ENCODE measurements at places on chromosomes 11 and 22.

DNA sequence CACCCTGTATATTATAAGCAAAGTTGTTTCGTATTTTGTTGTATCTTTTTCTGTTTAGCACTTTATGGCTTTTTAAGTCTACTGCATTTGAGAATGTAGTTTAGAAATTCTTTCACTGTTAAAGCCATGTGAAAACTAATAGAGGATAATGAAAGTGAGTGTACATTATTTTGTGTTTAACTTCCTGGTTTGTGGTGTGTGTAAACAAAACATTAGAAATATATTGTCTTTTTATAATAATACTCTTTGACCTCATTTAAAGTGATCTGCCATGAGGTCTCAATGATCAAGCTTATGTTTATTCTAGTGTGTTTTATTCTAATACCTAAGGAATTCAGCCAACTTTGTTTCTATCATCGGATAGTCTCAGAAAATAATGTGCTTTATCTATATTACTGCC lies 27.4 kb upstream of the TMEM45B start:
- DNase-seq = no peak

DNA sequence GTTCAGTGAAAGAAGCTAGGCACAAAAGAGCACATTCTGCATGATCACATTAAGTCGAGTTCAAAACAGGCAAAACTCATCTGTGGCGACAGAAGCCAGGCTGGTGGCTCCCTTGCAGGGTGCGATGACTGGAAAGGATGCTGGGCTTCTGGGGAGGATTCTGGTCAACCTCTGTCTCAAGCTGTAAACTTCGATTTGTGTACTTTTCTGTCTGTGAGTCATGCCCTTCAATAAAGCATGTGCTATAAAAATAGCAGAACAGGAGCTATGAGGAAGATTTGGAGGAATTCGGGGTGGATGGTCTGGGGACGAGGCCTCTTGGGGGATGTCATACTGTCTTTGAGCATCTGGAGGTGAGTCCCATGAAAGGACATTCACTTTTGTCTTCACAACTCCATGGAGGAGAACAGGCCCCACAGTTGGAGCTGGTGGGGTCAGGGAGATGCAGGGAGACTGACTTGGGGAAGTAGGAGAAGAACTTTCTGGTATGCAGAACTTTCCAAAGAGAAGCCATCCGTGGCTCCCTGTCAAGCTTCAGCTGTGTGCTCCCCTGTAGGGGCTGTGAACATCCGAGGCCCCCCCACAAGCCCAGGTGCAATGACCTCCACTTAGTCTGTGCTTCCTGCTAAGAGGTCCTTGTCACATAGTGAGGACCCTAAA lies 77.8 kb upstream of the LINC01488 start:
- no peak for DNase-seq

DNA sequence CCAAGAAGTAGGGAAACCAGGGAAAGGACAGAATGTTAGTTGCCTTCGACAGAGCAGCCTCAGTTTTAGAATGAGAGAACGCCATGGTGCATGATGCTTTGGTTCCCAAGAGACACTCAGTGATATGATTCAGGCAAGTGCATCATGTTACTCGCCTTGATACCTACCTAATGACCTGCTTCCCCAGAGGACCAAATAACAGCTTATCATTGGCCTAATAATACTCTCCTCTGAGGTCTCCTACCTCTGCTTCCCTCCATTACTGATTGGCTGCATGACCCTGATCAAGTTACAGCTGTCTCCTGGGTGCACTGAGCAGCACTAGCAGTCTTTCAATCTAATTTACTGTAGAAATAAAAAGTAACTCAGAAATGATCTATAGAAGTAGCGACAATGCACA lies 979.7 kb upstream of the FAT3 start:
- no peak for DNase-seq

DNA sequence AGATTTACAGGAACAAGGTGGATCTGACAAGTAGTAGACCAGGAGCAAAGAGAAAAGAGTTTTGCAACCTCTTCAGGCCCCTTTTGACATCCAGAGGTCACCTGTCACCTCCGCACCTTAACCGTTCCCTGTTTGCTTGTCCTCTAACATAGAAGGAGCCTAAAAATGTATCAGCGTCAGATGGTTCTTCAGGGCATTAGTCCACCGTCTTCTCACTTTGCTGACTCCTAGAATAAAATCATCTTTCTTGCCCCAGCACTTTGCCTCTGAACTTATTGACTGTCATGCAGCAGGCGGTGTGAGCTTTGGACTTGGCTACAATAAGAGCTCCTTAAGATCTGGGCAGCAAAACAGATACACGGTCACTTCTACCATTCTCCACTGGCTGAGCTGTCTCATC lies 339.7 kb upstream of the B3GAT1 start:
- DNase-seq = no peak

GRCh38 chr11:101723371-101723770 lies 139.6 kb upstream of the TRPC6 start:
- DNase-seq = no peak

DNA sequence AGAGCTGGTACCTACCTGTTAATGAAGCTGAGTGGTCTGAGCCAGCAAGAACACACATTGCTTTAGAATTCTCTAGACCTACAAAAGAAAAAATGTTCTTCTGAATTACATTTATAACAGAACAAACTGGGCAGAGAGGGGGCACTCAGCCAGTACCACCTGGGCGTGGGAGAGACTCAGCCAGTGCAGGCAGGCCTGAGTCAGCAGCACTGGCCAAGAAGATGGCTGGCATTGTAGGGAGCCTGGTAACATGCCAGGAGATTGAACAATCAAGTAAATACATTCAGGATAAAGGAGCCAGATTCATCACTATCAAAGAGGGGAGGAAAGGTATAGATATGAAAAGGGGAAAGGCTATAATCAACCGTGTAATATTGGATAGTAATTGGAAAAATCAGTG lies 19.9 kb downstream of the SERGEF start:
- DNase-seq = no peak

GRCh38 chr11:97269527-97269926 lies 879.7 kb downstream of the JRKL start:
- DNase-seq = no peak

DNA sequence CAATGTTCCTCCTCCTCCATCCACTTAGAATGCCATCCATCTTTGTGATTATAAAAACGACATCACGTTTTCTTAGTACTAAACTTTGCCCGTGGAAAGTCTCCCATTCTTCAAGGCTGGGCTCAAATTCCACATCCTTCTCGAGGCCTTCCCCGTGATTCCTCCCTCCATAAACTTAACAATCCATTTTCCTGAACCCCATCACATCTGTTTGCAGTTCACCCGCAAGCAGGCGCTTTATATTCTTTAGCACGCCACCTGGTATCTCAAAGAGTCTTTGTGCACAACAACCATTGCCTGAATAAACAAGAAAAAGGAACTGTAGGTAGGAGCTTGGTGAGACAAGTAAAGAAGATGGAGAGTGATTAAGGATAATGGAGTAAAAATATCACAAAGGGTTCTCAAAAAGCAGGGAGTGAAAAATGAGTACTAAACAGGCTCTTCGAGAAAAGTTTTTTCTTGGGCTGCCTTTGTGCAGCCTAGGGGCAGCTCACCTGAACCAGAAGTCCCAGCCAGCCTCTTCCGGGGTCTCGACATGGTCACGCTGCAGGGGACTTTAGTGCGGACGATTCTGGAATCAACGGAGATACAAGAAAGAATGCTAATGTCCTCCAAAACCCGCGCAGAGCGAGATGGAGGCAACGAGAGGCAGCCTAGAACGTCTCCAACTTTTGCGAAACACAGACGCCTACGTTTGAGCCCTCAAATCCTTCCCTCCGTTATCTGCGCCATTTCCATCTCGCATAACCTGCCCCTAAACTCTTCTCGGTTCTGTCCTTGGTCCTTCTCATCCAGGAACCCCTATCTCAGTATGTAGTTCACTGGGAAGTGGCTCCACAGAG lies 585 bp downstream of the THYN1 start:
- no peak for DNase-seq

GRCh38 chr11:24286238-24286637 lies 210.6 kb upstream of the LUZP2 start:
- DNase-seq = no peak

GRCh38 chr11:9601037-9601875 lies 27.8 kb downstream of the WEE1 start:
- peak; percentile 42 for DNase-seq

DNA sequence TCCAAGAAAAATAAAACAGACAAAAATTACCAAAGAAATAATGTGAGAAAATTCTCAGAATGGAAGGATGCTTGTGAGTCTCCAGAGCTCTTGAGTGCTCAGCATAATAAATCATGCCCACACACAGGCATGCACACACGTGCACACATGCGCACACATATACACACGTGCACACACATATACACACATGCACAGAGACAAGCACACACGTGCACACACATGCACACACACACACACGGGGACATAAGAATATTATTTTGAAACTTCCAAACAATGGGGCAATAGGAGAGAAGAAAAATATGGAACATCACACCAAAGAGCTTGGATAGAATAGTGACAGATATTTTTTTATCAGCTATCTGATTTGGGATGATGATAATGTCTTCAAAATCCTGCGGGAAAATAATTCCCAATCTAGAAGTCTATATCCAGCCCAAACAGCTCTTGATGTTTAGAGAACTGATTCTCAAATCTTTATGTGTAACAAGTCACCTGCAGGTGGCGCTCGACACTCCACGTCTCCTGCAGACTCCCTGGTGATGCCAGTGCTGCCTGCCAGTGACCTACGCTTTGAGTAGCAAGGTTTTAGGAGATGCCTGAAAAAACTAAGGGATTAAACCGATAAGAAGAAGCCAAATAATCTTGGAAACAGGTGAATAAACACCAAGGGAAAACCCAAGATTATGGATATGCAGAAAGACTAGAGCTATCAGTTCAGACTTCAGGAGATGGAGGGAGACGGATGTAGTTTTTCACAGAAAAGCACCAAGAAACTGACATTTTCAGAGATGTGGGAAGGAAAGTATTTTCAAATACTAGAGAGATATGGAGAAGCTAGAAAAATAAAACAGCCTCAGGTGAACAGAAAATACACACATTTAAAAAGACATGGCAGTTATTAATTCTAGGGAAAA lies 743.6 kb downstream of the ETS1 start:
- DNase-seq = peak; percentile 58

DNA sequence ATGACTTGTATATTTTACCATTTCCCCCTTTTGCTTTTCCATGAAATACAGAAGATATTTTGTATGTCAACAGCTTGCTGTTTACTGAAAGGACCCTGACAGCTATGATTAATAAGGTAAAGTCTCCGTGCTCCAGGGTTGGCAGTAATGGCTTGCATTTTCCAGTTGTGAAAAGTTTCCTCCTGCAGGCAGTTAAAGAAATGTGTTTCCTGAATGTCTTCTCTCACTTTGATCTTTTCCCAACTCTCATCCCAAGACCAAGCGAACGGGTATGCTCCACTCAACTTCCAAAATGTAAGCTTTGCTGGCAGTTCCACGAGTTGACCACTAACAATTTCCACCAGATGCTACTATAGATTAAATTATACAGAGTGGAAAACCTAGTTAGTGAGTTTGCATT lies 8.9 kb downstream of the FIBIN start:
- DNase-seq = no peak

DNA sequence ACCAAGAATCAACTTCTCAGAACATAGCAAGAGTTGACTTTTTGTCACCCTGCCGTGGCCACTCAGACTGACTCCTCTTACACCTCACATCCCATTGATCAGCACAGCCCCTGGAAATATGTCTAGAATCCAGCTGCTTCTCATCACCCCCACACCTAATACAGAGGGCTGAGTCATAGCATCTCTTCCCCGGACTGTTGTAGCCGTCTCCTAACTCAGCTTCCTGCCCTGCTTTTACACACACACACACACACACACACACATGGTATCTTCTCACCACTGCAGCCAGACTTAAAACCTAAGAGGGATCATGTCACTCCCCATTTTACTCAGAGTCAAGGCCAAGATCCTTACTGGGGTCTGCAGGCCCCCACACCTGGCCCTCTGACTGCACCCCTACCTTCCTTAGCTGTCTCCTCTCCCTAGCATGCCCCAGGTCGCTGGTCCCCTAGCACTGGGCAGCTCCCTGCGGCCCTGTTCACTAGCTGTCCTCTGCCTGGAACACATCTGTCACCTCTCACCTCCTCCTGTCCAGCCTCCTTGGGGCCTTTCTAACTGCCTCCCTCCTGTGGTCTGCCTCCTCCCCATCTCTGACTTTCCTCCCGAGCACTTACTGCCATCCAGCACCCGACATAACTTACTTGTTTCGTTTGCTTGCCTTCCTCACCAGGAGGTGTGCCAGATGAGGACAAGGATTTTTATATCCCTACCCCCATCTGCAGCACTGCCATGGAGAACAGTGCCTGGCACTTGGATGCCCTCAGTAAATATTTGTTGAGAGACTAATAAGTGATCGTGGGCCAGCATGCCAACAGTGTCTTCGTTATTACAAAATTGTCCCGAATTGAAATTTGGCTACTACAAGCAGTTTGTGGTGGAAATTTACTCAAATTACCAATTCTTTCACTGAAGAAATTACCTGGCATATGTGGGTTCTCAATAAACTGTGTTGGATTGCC lies 61.9 kb downstream of the BMAL1 start:
- no peak for DNase-seq

DNA sequence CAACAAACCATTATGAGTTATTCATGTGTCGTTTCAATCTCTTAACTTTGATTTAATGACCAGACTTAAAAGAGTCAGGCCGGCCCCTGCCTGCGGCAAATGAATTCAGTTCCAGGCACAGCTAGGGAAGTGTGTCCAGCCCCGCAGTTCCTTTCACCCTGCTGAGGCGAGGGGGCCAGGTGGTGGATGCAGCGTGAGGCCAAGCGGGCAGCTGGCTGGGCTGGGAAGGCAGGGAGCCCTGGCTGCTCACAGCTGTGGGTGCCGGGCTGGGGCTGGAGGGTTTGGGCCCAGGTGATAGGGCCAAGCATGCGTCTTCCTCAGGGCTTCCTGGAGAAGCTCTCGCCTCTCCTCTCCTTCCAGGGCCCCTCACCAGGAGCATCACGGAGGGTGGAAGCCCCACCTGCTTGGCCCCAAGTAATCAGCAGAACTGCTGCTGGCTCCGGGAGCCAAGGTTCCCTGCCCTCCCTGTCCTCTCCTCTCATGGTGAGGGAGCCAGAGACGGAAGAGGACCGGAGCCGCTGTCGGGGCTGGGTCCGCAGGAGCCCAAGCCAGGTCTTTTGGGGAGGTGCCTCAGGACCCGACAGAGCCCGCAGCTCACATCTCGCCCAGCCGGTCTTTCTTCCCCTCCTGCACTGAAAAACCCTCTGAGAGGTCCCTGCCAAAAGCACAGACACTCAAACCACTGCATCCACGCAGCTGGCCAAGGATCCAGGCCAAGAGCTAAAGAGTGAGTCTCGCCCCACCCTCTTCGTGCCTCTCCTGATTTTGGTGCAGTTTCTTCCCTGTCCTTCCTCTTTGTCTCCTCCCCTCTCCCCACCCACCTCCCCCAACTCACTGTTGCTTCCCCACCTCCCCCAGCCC lies 97.0 kb downstream of the ST3GAL4 start:
- DNase-seq = no peak

GRCh38 chr11:3193373-3194015 lies 25.1 kb downstream of the MRGPRG start:
- no peak for DNase-seq

DNA sequence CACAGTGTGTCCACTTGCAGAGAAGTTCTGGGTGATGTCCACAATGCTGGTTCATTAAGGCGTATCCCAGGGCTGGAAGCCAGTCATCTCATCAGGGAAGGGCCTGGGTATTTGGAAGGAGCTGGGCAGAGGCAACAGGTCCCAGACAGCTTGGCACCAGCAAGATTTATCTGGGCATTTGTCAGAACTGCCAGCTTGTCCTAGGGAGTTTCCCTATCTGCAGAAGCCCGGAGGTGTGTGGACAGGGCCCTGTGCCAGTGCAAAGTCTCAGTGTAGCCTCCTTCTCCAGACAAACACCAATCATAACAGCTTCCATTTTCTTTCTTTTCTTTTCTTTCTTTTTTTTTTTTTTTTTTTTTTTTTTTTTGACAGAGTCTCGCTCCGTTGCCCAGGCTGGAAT lies 125.3 kb upstream of the TIMP3 start:
- DNase-seq = no peak

All from globus pallidus (tissue), 1 donor.